Astrocyte (in vitro differentiated cells and primary cell): ENCODE measurements at places on chromosomes 1 and 21. TPM values are rescaled to one million over a fixed set of nuclear protein-coding genes. Genes with fewer than 3 reads are reported as not detected.

GRCh38 chr1:14390816-14391215 lies 207.7 kb upstream of the KAZN start:
- no peak overlapping the region for H3K4me3 ChIP-seq
- H3K36me3 ChIP-seq: no peaks in the 10 kb centered on the region
- H3K27ac ChIP-seq: no peak overlapping the region
- no peak for DNase-seq

GRCh38 chr21:44461464-44462001 lies 6.2 kb downstream of the LRRC3 start:
- no peak for DNase-seq
- no peaks in the 10 kb centered on the region for H3K4me1 ChIP-seq
- H3K27me3 ChIP-seq: no peaks in the 10 kb centered on the region
- H3K4me3 ChIP-seq: no peak overlapping the region

The LRRC7 gene
- 0.14 and 0.27 TPM in 2 replicates for total RNA-seq

DNA sequence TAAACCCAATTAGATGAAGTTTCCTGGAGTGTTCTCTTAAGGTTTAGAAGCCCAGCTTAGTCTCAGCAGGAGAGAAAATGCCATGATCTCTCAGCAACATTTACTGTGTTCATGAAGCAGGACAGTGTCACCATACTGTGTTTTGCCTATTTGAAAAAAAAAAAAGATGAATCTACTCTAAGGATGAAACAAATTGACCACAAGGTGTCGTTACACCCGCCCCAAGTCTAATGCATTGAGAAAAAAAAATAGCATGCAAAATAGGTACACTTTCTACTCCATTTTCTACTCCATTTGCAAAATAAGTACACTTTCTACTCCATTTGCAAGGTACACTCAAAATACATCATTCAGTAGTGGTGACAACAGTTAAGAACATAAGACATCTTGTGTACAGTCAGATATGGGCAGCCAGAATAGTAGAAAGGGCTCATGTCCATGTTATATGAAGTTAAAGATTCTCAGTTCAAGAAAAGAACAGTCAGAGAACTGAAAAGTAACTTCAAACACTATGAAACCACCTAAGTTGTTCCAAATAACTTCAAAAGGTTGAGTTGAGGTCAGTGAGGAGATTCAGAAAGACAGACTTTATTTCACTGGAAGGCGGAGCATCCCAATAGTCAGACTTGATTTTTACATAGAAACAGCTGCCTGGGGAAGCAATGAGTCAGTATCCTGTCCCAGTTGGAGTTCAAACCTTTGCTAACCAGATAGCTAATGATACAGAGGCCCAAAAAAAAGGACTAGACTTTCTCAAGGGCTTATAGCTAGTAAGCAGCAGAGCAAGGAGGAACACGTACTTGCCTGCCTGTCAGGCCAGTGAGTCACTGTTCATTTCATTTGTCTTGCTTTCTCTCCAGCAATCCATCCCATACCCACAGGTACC lies 13.3 kb downstream of the PLPPR5 start:
- H3K27ac ChIP-seq: peak overlapping the region; percentile 63
- H3K4me3 ChIP-seq: no peak overlapping the region
- H3K36me3 ChIP-seq: no peaks in the 10 kb centered on the region
- peak; percentile 95 for DNase-seq
- H3K27me3 ChIP-seq: no peaks in the 10 kb centered on the region
- peaks cover 8% of the 10 kb centered on the region for H3K4me1 ChIP-seq

DNA sequence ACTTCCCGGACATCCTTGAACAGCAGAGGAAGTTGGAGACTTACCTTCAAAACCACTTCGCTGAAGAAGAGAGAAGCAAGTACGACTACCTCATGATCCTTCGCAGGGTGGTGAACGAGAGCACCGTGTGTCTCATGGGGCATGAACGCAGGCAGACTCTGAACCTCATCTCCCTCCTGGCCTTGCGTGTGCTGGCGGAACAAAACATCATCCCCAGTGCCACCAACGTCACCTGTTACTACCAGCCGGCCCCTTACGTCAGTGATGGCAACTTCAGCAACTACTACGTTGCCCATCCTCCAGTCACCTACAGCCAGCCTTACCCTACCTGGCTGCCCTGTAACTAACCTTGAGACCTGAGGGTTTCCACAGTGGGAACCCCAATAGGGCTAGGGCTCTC lies 17.9 kb downstream of the TENT5C start:
- H3K27me3 ChIP-seq: peaks cover 2% of the 10 kb centered on the region
- no peak overlapping the region for H3K4me3 ChIP-seq

GRCh38 chr1:14869187-14869586 lies 270.7 kb downstream of the KAZN start:
- no peaks in the 10 kb centered on the region for H3K4me1 ChIP-seq
- peaks cover 2% of the 10 kb centered on the region for H3K27me3 ChIP-seq
- H3K36me3 ChIP-seq: no peaks in the 10 kb centered on the region

The LIN28A gene
- 16.7 and 43.7 TPM in 2 replicates for total RNA-seq

DNA sequence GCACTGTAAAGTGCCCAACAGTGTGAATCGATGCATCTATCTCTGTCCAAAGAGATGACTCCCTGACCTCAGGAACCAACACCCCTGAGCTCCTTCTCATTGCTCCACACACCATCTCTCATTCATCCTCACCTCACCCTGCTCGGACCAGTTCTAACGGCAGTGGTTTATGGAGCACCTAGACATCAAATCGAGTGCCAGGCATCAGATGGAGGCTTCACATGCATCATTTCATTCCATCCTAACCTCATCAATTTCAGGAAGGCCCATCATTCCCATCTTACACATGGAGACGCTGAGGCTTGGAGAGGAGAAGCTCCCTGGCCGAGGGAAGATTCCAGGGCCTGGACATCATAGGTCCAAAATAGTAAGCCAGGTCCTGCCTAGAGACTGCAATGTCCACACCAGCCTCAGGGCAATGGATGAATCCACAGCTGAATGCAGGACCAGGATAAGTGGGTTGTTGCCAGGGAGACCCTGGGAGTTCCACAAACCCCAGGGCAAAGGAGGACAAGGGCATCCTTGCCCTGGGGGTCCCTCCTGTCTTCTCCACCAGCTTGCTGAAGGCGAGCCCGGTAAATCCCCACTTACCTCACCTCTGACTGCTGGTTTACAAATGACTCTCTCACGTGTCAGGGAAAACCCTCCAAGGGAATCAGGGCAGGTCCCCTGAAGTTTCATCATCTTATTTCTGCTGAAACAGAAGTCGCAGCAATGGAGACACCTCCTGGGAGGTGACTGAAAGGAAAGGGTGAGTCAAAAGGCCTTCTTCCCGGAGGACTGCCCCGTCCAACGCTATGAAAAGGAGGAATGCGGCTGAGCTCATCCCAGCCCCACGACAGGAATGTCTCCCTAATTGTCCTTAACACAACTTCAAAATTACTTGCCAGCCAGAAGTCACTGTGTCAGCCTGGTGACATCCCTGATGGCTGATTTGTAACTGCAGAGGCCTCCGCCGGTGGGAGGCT lies 9.0 kb upstream of the IFFO2 start:
- H3K4me3 ChIP-seq: no peak overlapping the region
- H3K4me1 ChIP-seq: peaks cover 11% of the 10 kb centered on the region
- no peaks in the 10 kb centered on the region for H3K27me3 ChIP-seq
- peak overlapping the region; percentile 21 for H3K27ac ChIP-seq

- no peak overlapping the region for H3K4me3 ChIP-seq
- no peak overlapping the region for H3K27ac ChIP-seq
- DNase-seq: no peak
Measured at GRCh38 chr1:202656951-202657646, 53.2 kb downstream of the SYT2 start.

DNA sequence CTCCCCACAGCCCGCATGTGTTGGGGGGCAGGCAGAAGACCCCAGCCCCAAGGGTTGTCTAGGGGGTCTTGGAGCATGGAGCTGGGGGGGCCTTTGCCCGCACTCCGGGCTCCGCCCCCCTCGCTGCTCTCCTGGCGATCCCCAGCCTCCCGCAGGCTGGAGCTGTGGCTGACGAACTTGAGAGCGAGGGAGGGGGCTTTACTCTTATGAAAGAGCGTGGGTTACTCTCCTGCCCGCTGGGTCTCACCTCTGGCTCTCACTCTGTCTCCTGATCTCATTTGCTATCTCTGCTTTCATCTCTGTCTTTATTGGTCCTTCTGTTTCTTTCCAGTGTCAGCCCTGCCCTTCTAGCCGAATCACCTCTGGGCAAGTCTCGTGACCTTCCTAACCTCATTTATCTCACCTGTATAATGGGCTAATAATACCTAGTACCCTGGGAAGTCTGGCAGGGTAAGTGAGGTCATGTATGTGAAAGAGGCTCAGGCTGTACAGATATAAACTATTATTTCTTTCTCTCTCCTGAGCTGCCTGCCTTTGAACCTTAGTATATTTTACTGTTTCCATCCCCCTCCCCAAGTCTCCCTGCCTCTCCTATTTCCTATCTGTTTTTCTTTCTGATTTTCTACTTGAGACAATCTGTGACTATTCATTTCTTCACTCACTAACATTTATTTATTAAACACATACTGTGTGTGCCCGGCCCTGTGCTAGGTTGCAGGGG lies 731 bp downstream of the EFNA4 start:
- H3K36me3 ChIP-seq: peaks cover 4% of the 10 kb centered on the region
- peaks cover 26% of the 10 kb centered on the region for H3K4me1 ChIP-seq
- peak overlapping the region; percentile 85 for H3K4me3 ChIP-seq
- H3K27ac ChIP-seq: peak overlapping the region; percentile 66

- H3K27me3 ChIP-seq: no peaks in the 10 kb centered on the region
- H3K4me1 ChIP-seq: peaks cover 31% of the 10 kb centered on the region
- no peak for DNase-seq
Measured at GRCh38 chr1:31757204-31757679, 6.9 kb downstream of the ADGRB2 start.
